ENCODE measurements at places on chromosomes 12 and 14. TPM values are rescaled to one million over a fixed set of nuclear protein-coding genes. Genes with fewer than 3 reads are reported as not detected.

ZDHHC22 gene
- total RNA-seq: not detected

SAV1 gene
- total RNA-seq: 19.9 TPM

DUSP16 gene
- total RNA-seq: 11.8 TPM

CCDC196 gene
- total RNA-seq: not detected

CELA1 gene
- not detected for total RNA-seq

PABPN1 gene
- 67.3 TPM for total RNA-seq

COL2A1 gene
- total RNA-seq: 0.17 TPM

KRT1 gene
- total RNA-seq: not detected

FIGNL2 gene
- under 0.01 TPM for total RNA-seq

TRPV4 gene
- 2.5 TPM for total RNA-seq

FAM186B gene
- under 0.01 TPM for total RNA-seq

ACSM4 gene
- total RNA-seq: not detected

Measured in bronchus fibroblast of lung (primary cell).